Keratinocyte (primary cell): ENCODE measurements at places on chromosomes 7 and 10.
A peak's percentile ranks its signal among the peaks of the same experiment; 100 is the strongest.

- no peak for DNase-seq
Measured at GRCh38 chr10:34834274-34834673, 19.2 kb upstream of the PARD3 start.

- no peak for DNase-seq
Measured at GRCh38 chr10:34292194-34292565, 522.9 kb downstream of the PARD3 start.

- DNase-seq: no peak
Measured at GRCh38 chr10:17961551-17962422, 10.1 kb downstream of the SLC39A12 start.

DNA sequence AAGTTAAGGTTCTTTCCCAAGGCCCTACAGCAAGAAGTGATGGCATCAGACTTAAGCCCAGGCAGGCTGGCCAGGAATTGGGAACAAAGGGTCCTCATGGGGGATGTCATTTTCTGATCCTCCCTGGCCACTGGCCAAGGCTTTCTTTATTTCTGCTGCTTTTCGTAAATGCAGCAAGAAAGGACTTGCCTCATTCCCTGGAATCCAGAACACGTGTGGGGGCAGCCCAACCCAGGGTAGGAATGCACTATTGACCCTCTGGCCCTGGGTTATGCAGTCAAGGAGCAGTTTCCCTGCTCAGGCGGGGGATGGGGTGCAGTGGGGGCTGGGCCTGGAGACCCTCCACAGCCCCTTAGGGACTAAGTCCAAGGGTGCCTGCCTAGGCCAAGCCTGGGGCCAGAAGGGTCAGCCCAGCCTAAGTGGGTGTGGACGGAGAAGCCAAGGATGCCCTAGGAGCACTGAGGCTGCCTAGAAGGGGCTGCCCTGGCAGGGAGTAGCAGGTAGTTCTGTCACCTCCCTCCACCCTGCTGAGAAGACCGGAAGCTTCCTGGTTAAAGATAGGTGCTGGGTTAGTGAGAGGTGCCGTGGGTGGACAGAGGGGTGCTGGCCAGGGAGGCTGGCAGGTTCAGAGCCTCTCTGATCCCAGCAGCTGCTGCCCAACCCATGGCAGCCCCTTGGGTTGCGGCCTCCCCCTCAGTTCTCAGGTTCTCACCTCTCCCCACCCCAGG, 179.2 kb downstream of the SH3PXD2A start:
- DNase-seq: peak; percentile 64

DNA sequence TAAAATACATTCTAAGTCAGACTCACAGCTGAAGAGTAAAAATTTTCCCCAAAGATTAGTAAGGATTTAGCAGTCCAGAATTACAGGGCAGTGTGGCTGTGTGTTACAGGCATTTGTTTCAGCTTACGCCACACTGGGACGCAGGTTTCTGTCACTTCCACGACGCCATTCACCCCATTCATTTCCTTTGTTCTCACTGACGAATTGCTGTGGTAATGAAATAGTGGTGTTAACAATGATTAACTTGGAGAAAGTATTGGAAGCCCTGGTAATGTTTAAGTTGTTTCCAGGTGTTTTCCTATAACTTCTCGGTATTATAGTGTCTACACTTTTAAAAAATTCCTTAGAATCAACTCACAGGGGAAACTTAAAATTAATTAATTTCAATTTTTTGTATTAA, 370.9 kb downstream of the SH2D4B start:
- no peak for DNase-seq

DNA sequence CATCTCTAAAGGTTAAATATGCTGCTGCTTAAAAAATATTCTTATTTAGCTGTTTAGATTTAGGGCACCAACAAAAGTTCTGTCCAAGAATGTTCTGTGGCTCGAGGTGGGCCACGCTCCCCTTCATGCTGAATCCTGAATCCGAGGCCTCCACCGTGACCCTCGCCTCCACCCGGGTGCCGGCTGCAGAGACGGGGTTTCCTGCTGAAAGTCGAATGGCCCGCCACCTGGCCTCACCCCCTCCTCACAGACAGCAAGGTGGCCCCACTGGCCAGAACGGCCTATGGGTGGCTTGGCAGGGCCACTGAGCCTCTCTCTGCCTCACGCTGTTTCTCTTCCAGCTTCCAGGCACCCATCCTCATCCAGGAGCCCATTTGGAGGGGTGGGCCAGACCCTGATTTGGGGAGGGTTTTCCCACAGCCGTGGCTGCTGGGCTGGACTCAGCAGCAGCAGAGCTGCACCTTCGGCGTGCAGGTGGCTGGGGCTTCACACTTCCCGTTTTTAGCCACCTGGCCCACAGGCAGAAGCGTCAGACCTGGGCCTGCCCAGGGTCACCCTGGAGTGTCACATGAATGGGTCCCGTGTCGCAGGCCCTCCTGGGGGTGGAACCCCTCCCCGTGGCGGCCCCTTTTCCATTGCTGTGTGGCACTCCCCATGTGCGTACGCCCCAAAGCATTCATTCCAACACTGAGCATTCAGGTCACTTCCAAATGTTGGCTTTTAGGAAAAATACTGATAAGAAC, 26.3 kb upstream of the ADGRA1 start:
- no peak for DNase-seq

GRCh38 chr7:47783456-47784223, 164.6 kb downstream of the PKD1L1 start:
- DNase-seq: peak; percentile 70

DNA sequence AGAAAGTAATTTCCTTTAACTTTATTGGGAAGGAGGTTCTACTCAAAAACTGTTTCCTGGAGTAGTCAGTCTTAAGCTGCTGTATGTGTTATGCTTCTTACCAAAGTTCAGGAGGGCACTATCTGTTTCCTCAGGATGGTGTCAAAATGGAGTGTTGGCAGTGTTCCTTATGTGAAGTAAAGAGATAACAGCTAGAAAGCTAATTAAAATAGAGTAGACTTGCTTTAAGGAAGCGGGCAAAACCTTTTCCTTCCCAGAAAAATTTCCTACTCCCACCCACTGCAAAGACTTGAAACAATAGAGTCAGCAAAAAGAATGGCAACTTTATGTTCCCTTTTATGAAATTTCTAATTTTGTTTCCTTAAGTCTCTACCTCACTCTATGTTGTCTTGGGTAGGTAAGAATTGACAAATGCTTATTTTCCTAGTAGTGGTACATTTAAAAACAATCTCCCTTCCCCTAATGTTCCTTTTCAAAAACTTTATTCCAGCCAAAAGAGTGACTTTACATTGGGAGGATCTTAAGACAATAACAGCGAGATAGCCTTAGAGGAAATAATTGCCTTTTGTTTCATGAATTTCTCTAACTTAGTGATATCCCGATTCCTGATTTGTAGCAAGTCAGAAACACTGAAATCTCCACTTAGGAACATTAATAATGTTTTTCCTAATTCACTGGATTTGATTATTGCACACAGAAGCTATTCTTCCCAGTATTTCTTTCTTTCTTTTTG, 26.5 kb upstream of the ENTPD1 start:
- no peak for DNase-seq

GRCh38 chr7:22325671-22326070, 31.3 kb downstream of the RAPGEF5 start:
- DNase-seq: no peak

DNA sequence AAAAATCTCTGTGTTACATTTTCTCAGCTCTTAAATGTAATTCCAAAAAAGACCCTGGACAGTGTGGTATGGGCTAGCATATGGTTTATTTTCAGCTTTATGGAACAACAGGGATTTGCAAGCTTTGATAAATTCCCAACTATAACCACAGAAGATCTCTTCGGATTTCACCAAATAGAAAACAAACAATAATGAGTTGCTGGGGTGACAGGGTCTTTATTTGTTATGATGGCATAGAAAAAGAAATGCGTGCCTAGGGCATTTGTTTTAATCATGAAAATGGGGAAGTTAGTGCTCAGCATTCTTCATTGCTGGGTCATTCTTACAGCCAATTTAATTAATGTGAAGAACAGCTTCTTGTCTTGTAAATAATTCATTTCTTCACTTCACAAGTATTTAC, 139.0 kb downstream of the LRRN3 start:
- DNase-seq: no peak
